ENCODE measurements at places on chromosomes 6 and 20. TPM values are rescaled to one million over a fixed set of nuclear protein-coding genes. Genes with fewer than 3 reads are reported as not detected.

ULBP3 gene
- 3.9 TPM for total RNA-seq

NFATC2 gene
- 8.5 TPM for total RNA-seq

DEFB132 gene
- total RNA-seq = not detected

SYNDIG1 gene
- total RNA-seq = 1.4 TPM

WFDC12 gene
- total RNA-seq = not detected

DNMT3B gene
- 4.3 TPM for total RNA-seq

GPR6 gene
- total RNA-seq = not detected

FOXF2 gene
- 14.7 TPM for total RNA-seq

OVOL2 gene
- 0.35 TPM for total RNA-seq

BPIFB1 gene
- 0.05 TPM for total RNA-seq

DEF6 gene
- not detected for total RNA-seq

EPB41L2 gene
- total RNA-seq = 32.9 TPM

PPP1R16B gene
- total RNA-seq = 0.15 TPM

HLA-DOB gene
- total RNA-seq = 0.05 TPM

METTL24 gene
- not detected for total RNA-seq

FOXS1 gene
- 0.53 TPM for total RNA-seq

OR2B6 gene
- not detected for total RNA-seq

FAXC gene
- total RNA-seq = 5.9 TPM

SAPCD1 gene
- total RNA-seq = 3.1 TPM

EFCAB8 gene
- total RNA-seq = not detected

NKAPL gene
- not detected for total RNA-seq

RAB44 gene
- 0.03 TPM for total RNA-seq

MAP7 gene
- 19.0 TPM for total RNA-seq

LY6G6D gene
- not detected for total RNA-seq
